Activated CD4-positive, alpha-beta T cell treated with anti-CD3 and anti-CD28 coated beads, Interleukin-2, amount 50 U/mL, for 4 hours (primary cell): ENCODE measurements at places on chromosomes 1 and 21.

GRCh38 chr1:21447311-21447710 is 7.4 kb downstream of the NBPF3 start:
- no peak for DNase-seq

DNA sequence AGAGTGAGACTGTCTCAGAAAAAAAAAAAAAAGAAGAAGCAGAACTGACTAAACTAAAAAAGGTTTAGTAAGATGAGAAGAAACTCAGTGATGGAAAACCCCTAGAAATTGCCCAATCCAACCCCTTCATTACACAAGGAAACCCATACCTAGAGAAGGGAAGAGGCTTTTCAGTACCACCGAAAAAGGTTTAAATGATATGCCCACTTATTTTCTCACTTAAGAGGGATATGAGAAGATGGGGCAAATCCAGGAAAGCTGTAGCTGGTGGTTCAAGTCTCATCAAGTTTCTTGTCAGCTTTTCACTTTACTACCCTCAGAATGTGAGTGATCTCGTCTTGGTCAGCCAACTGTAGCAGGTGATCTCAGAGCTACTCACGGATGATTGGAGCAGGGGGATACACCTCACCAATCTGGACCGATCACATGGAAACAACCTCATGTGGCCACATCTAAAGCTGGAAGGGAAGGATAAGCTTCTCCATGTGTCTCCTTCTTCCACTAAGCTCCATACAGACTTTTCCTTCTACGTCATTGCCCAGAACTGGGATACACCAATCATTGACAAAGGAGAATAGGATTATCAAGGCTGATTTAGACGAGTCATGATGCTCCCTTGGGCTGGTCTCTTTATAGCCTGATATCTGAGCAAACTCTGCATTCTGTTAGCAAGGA is 126.7 kb upstream of the POU3F1 start:
- DNase-seq: no peak

DNA sequence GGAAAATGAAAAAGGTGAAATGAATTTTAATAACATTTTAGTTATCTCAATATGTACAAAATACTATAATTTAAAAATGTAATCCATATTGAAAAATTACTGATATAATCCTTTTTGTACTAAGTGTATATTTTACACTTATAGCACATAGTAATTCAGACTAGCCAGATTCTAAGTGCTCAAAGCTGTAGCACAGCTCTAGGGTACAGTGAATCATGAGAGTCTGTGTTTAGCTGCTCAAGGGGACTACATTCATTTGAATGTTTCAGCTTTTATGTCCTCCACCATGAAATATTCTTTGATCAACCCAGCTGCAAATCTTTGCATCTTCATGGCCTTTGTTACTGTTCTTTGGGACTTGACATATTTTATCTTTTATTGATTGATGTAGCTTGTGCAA is 15.7 kb downstream of the CD53 start:
- no peak for DNase-seq

- no peak for DNase-seq
Measured at GRCh38 chr1:53697721-53698383, 41.1 kb downstream of the GLIS1 start.

DNA sequence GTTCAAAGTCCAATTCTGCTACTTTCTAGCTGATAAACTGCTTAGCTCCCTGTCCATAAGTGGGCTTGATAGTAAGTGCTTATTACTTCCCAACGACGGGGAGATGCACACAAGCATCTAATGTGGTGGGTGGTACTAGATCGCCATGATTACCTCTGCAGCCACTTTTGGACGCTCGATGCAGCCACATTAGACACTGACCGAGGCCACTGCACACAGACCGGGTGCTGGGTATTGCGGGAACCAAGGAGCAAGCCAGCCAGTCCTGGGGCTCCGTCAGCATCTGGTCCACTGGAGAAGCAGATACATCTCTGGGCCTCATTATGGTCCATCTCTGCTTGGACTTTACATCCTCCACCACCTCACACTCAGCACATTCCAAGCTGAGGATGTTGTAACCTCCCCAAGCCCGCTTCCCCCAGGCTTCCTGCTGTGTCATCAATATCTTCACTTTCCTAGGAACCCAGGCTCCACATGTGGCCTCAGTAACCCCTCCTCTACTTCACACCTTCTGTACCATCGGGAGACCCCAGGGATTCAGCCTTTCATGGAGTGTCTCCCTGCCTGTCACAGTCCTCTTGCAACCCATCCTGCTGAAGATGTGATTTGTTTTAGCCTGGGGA is 48.2 kb downstream of the RHOU start:
- DNase-seq: no peak

- DNase-seq: no peak
Measured at GRCh38 chr1:170461291-170461747, 70.6 kb upstream of the GORAB start.

DNA sequence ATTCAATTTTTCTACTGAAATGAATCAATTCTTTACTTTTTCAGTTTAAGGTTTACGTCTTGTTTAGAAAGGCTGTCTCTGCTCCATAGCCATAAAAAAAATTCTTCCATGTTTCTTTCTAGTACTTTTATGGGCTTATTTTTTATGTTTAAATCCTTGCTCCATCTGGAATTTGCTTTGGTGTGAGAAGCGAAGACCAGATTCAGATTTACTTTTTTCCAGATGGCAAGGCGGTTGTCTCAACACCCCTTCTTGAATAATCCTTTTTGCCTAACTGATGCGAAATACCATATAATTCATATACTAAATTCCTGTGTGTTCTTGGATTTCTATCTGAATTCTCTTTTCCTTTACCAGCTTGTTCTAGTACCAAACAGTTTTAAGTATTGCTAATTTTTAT is 101.5 kb downstream of the C1orf94 start:
- DNase-seq: no peak
